NCI-H1092 treated with DMSO at 0.1 percent for 48 hours (cell line): ENCODE measurements at places on chromosomes 6 and 20.

- peak; percentile 8 for DNase-seq
Observed at GRCh38 chr6:147131532-147132128, 72.6 kb upstream of the STXBP5 start.

DNA sequence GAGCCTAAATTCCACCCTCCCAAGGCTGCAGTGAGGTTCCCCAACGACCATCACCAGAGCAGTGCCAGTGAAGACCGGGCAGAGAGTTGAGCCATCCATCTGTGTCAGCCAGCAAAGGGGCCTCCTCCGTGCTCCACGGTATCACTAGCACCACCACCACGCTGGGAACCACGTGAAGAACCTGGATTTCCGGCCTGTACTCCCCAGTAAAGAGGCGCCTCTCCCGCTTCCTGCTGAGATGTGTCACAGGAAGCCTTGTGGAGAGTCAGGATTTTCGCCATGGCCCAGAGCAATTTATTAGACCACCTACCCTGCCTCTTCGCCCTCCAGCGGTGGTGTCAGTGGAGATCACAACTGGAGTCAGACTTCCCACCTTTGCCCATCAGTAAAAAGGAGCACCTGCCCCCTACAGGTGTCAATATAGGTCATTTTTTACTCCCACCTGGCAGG lies 28.8 kb downstream of the CPXM1 start:
- DNase-seq: no peak

DNA sequence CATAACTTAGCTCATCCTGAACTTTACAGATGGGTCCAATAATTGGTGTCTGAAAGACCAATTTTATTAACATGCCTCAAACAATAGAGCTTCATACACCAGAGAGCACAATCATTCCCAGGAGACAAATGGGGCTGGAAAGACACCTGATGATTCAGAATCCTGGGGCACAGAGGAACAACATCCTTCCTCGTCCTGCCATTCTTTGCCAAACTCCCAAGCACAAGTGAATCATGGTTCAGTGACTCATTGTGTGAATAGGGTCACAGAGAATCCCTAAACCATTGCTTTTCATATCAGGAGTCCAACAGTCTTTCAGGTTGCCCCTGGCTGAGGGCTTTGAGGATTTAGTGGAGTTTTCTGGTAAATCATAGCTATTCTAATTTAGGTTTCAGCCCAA lies 266.4 kb upstream of the BMP2 start:
- no peak for DNase-seq

- DNase-seq: no peak
Observed at GRCh38 chr6:105814745-105815536, 271.2 kb upstream of the PRDM1 start.
